ENCODE measurements at places on chromosomes 5 and 9.

GRCh38 chr5:140220032-140220697 lies 45.2 kb downstream of the CYSTM1 start:
- no peak for DNase-seq

- DNase-seq = no peak
Measured at GRCh38 chr5:131541071-131541470, 94.0 kb downstream of the RAPGEF6 start.

- no peak for DNase-seq
Measured at GRCh38 chr9:114480746-114481435, 24.4 kb downstream of the WHRN start.

- DNase-seq = no peak
Measured at GRCh38 chr9:130138791-130139190, 33.4 kb upstream of the NCS1 start.

DNA sequence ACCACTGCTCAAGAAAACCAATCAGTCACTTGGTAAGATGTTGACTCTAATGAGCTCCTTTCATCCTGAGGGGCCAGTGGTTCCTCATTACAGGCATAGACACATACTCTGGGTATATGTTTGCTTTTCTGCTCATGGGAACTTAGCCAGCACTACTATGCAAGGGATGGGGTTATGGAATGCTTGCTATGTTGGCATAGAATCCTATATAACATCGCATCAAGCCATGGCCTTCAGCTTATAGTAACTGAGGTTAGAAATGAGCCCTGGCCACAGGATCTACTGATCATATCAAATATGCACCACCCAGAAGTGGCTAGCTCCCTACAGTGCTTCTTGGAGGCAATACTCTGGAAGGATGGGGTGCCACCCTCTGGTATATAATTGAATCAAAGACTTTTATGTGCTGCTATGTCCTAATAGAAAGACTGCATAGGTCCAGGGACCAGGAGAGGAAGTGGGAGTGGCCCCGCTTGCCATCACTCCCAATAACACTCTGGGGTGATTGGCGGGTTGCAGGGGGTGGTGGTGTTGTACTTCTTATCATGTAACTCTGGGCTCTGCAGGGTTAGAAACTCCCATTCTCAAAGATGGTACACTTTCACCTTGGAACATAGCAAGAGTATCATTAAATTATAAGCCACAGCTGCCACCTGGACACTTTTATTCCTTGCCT lies 70.3 kb downstream of the ZNF366 start:
- no peak for DNase-seq

- DNase-seq = peak; percentile 23
Measured at GRCh38 chr9:134196911-134197310, 32.5 kb upstream of the RNU6ATAC start.
